ENCODE measurements at places on chromosomes 13 and 19.
A peak's percentile ranks its signal among the peaks of the same experiment; 100 is the strongest.

GRCh38 chr13:99269627-99270241 lies 11.6 kb upstream of the GPR18 start:
- DNase-seq = no peak

- DNase-seq = no peak
Measured at GRCh38 chr13:97659602-97660001, 225.6 kb downstream of the RAP2A start.

GRCh38 chr13:49455007-49455398 lies 10.9 kb downstream of the SETDB2 start:
- no peak for DNase-seq

DNA sequence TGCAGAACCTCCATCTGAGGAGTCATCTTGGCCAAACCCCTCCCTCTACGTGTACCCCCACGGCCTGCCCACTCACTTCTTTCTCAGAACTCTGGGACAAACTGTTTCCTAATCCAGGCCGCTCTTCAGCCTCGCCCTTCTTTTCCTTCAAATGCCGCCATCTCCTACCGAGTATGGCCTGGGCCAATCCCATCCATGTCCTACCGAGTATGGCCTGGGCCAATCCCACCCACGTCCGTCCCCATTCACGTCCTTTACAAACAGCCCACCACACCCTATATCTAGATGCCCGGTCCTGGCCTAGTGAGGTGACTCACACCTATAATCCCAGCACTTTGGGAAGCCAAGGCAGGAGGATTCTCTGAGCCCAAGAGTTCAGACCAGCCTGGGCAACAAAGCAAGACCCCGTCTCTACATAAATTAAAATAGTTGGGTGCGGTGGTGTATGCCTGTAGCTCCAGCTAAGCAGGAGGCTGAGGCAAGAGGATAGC lies 1.1 kb downstream of the TMEM160 start:
- DNase-seq = no peak

DNA sequence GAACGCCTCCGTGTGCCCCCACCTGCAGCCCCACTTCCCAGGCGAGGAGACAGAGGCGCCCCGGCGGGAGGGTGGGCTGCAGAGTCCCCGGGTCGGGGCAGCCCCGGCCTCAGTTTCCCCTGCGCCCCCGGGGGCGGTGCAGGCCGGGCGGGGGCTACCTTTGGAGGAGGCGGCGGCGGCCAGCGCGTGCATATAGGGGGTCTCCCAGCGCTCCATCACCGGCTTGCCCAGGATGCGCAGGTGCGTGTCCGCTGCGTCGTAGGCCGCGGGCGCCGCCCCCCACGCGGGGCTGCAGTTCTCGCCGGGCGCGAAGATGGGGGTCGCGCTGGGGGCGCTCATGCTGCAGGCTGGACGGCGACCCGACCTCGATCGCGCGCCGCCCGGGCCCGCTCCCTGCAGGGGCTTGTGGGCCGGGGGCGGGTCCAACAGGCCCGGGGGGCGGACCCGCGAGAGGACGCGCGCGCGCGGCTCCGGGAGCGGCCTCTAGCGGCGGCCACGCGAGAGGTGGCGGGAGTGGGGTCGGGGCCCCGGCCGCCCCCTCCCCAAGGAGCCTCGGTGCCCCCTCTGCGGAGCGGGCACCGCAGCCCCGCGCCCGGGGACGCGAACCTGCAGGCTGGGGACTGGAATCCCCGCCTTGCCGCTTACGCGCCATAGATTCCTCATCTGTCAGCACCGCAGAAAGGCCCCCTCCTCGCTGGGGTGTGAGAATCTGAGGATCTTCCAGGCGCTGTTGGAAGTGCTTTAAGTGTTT lies at the start of gene GAMT:
GAMT (minus strand) TSS at position 405 of the 751 bp plus-strand sequence; CDS start at position 339, 66 bp downstream.
- DNase-seq = peak; percentile 33

DNA sequence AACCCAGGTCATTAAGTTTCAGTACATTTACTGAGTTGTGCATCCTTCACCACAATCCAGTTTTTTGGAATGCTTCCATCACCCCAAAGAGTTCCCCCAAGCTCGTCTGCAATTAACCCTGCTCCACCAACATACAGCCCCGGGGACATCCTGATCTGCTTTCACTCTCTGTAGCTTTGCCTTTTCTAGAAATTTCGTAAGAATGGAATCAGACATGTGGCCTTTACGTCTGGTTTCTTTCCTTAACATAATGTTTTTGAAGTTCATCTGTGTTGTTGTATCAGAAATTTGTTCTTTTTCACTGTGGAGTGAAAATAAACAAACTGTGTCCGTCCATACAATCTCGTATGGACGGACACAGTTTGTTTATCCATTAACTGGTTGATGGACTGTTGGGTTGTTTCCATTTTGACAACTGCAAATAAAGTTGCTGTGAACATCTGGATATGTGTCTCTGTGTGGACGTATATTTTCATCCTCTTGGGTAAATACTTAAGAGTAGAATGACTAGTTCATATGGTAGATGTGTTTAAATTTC lies 2.9 kb downstream of the KLHL26 start:
- no peak for DNase-seq

DNA sequence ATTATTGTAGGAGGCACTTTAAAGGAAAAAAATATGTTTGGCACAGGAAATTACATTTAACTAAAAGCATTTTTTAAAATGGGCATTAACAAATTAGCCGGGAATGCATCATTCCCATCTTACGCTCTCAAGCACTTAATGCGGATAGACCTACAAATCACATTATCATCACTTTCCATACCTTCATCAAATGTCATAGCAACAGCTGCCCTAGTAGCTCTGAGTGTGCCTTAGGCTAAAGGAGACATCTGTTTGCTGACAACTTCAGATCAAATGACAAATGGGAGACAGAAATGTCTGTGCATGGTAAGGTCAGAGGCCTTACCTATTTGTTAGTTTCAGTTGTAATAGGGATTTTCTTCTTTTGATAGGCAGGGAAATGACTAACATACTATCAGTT lies 773.2 kb upstream of the SLC10A2 start:
- DNase-seq = no peak

DNA sequence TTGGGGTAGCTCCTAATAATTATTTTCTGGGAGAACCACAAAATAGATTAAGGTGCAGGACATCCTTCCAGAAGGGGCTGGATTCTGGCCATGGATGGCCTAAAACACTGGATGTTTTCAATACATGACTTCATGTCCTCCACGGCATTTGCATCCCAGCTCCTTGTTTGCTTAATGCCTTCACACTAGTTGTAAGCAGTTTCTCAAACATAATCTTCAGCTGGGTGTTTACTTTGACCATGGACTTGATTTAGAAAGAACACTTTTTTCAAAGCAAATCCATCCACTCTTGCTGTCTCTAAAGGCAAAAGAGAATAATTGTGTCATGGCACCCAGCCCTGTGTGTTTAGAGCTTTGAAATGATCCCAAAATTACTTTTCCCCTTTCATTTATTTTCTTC lies 82.5 kb upstream of the GSX1 start:
- DNase-seq = no peak

Measured in stimulated activated CD4-positive, alpha-beta T cell treated with anti-CD3 and anti-CD28 coated beads, Interleukin-1b, Interleukin-23, amount 100 ng/mL, for 1 hour (primary cell).